ENCODE measurements at places on chromosomes 16 and 17. TPM values are rescaled to one million over a fixed set of nuclear protein-coding genes. Genes with fewer than 3 reads are reported as not detected.

Gene DPEP3
- total RNA-seq, result not detected

Gene TBC1D3H
- not detected for total RNA-seq

Gene CHST4
- total RNA-seq, result 0.67 TPM

Gene KDM6B
- total RNA-seq, result 11.0 TPM

Gene CACNG5
- not detected for total RNA-seq

Gene C17orf50
- total RNA-seq, result not detected

Gene GP1BA
- not detected for total RNA-seq

Gene NPTX1
- total RNA-seq, result not detected

Gene ATP2C2
- total RNA-seq, result not detected

Gene STX1B
- 2.1 TPM for total RNA-seq

Gene KRT17
- total RNA-seq, result not detected

Gene KRTAP2-2
- total RNA-seq, result not detected

Gene CEP95
- total RNA-seq, result 19.9 TPM

- no peaks in the 10 kb centered on the region for H3K27me3 ChIP-seq
- no peaks in the 10 kb centered on the region for H3K4me1 ChIP-seq
- H3K36me3 ChIP-seq, result no peaks in the 10 kb centered on the region
These were observed 29.7 kb downstream of the CDK5R1 start for GRCh38 chr17:32516450-32516849.

GRCh38 chr17:39949028-39949427 lies 13.8 kb upstream of the GSDMA start:
- no peaks in the 10 kb centered on the region for H3K36me3 ChIP-seq
- H3K27me3 ChIP-seq, result no peaks in the 10 kb centered on the region
- no peaks in the 10 kb centered on the region for H3K4me1 ChIP-seq
- no peak for DNase-seq

GRCh38 chr16:71974068-71974818 lies 26.0 kb downstream of the PKD1L3 start:
- DNase-seq, result no peak
- no peaks in the 10 kb centered on the region for H3K27me3 ChIP-seq
- H3K4me1 ChIP-seq, result no peaks in the 10 kb centered on the region
- no peak overlapping the region for H3K4me3 ChIP-seq
- H3K36me3 ChIP-seq, result no peaks in the 10 kb centered on the region

DNA sequence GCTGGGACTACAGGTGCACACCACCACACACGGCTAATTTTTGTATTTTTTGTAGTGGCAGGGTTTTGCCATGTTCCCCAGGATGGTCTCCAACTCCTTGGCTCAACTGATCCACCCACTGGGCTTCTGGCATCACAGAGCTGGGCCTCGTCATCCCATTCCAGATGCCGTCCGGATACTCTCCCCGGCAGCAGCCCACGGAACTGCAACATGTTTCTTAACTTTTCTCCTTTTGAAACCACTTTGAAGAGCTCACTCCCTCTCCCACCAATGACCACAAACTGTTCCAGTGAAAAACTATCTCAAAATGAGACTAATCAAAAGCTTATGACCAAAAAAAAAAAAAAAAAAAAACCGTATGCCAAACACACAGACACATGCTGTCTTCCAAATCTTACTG lies 17.6 kb downstream of the PEMT start:
- H3K36me3 ChIP-seq, result no peaks in the 10 kb centered on the region
- no peaks in the 10 kb centered on the region for H3K27me3 ChIP-seq
- H3K27ac ChIP-seq, result no peak overlapping the region
- no peak overlapping the region for H3K4me3 ChIP-seq

- DNase-seq, result no peak
- H3K4me3 ChIP-seq, result no peak overlapping the region
- H3K36me3 ChIP-seq, result no peaks in the 10 kb centered on the region
- no peaks in the 10 kb centered on the region for H3K27me3 ChIP-seq
- H3K4me1 ChIP-seq, result no peaks in the 10 kb centered on the region
These were observed 68.5 kb downstream of the RPTOR start for GRCh38 chr17:80612997-80613731.

DNA sequence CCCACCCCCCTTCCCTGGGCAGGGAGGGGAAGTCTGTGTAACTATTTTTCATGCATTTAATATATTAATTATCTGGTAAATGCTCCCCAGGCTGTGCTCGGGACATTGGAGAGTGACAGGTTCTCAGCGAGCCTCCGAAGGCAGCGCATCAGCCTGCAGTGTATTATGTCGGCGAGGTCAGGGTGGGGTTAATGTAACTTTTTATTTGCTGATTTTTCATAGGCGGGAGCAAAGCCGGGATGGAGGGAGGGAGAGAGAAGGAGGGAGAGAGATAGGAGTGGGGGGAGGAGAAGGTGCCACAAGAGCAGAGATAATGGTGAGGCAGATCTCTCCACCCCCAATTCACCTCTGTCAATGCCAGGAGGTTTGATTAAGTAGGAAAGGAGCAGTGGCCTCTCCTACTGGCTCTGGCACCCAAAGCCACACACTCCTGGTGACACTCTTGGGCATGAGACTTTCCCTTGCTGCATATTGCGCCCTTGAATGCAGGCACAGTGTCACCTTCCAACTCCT lies 104.0 kb downstream of the MRM1 start:
- H3K27ac ChIP-seq, result no peak overlapping the region
- no peaks in the 10 kb centered on the region for H3K4me1 ChIP-seq
- H3K36me3 ChIP-seq, result no peaks in the 10 kb centered on the region

- no peaks in the 10 kb centered on the region for H3K36me3 ChIP-seq
- no peak overlapping the region for H3K27ac ChIP-seq
- H3K27me3 ChIP-seq, result no peaks in the 10 kb centered on the region
These were observed 11.9 kb downstream of the KRT32 start for GRCh38 chr17:41455236-41455635.

- H3K4me1 ChIP-seq, result no peaks in the 10 kb centered on the region
- peaks cover 15% of the 10 kb centered on the region for H3K36me3 ChIP-seq
- no peak overlapping the region for H3K4me3 ChIP-seq
These were observed 18.2 kb upstream of the TBX21 start for GRCh38 chr17:47714773-47715396.

DNA sequence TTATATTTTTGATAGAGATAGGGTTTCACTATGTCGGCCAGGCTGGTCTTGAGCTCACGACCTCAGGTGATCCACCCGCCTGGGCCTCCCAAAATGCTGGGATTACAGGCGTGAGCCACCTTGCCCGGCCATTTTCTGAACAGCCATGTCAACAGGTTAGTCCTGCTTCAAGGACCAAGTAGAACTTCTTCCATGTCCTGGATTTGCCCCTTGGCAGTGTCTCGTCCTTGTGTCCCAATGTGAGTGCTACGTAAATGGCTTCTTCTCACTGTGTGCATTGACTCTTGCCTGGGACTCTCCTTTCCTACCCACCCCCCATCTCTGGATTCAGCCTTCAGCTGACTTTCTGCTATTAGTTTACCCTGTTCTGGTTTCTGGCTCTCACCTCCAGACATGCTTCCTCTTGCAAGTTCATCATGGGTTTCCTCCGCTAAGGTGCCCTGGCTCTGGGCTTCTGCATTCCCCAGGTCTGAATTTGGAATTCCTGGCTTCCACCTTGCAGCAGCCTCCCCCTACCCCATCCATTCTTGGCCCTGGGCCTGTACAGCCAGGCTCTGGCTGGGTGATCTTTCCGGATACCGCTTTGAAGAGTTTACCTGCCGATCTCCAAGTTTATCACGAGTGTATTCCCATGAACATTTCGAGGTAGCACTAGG lies 14.0 kb upstream of the IRF8 start:
- H3K36me3 ChIP-seq, result no peaks in the 10 kb centered on the region
- no peak overlapping the region for H3K4me3 ChIP-seq
- H3K27ac ChIP-seq, result no peak overlapping the region

DNA sequence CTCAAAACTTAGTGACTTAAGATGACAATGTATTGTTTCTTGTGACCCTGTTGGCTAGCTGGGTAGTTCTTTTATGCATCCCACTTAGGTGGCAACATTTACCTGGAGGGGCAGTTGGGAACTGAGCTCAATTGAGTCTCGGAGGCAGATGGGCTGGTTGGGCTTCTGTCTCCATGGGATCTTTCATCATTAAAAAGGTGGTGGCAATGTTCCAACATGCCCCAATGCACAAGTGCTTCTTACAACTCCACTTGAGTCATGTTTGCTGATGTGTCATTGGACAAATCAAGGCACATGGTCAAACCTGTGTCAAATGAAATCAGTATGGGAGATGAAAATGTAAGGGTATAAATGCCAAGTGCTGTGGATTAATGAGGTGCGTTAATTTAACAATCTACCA lies 11.7 kb upstream of the HS3ST3B1 start:
- no peaks in the 10 kb centered on the region for H3K4me1 ChIP-seq
- H3K4me3 ChIP-seq, result no peak overlapping the region
- H3K27me3 ChIP-seq, result peaks cover 5% of the 10 kb centered on the region
- no peaks in the 10 kb centered on the region for H3K36me3 ChIP-seq
- H3K27ac ChIP-seq, result no peak overlapping the region
- no peak for DNase-seq

- no peak for DNase-seq
- no peaks in the 10 kb centered on the region for H3K27me3 ChIP-seq
- no peaks in the 10 kb centered on the region for H3K4me1 ChIP-seq
- no peaks in the 10 kb centered on the region for H3K36me3 ChIP-seq
- peak overlapping the region; percentile 80 for H3K27ac ChIP-seq
- peak overlapping the region; percentile 63 for H3K4me3 ChIP-seq
These were observed 2.4 kb upstream of the ALOXE3 start for GRCh38 chr17:8120520-8121406.

GRCh38 chr17:36813957-36814563 lies 123.2 kb upstream of the LHX1 start:
- H3K36me3 ChIP-seq, result no peaks in the 10 kb centered on the region
- no peaks in the 10 kb centered on the region for H3K27me3 ChIP-seq
- no peak for DNase-seq
- H3K27ac ChIP-seq, result no peak overlapping the region

DNA sequence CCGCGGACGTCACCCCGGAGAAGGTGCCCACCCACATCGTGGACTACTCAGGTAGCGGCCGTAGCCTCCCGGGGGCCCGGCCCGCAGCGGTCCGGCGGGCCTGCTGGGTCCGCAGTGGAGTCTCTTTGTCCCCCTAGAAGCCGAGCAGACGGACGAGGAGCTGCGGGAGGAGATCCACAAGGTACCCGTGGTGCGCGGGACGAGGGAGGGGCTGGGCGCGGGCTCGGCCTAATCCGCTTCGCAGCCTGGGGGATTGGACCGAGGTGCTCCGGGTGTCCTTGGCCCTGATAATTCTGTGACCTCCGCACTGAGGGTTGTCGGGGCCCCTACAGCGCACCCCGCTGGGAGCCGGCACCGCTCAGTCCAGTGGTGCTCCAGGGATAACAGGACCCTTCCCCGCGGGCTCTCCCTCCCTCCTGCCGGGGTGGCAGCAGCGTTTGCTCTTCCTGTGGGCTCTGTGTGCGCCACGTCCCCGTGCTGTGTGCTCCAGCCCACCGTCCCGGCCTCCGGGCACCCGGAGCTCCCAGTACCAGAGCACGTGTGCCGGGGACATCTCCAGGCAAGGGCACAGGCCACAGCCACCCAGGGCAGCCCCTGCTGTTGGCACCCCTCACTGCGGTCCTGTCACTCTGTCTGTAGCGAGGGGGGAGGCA lies 713 bp downstream of the RHOT2 start:
- no peak for DNase-seq
- peak overlapping the region; percentile 92 for H3K27ac ChIP-seq
- peaks cover 44% of the 10 kb centered on the region for H3K36me3 ChIP-seq
- H3K27me3 ChIP-seq, result no peaks in the 10 kb centered on the region

DNA sequence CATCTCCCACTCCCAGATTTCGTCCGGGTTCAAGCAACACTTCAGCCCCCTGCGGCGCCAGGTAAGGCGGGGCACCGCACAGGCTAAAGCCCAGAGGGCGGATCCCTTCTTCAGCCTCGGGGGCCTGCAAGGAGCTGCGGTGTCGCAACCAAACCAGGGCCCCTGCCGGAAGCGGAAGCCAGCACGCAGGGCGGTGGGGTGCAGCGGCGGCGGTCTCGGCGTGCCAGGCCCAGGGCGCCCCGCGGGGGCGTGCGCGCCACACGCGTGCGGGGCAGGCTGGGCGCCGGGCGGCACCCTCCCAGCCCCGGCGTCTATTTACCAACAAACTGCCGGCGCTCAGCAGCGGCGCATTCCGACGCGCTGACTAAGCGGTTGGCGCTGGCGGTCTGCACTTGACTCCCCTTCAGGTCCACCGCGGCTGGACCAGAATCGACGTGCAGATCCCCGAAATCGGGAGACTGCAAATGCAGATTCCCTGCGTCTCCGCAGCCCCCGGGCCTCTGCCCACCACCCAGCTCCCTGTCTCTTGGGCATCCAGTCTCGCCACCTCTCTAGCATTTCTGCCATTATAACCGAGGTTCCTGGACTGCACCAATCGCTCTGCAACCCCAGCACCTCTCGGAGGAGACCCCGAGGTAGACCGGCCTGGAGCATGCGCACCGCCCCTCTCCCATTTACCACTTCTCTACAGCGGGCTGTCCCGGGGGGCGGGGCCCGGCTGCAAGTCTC lies 421 bp upstream of the DLX4 start:
- no peaks in the 10 kb centered on the region for H3K4me1 ChIP-seq
- peak; percentile 61 for DNase-seq
- H3K27me3 ChIP-seq, result peaks cover 54% of the 10 kb centered on the region
- no peaks in the 10 kb centered on the region for H3K36me3 ChIP-seq
- H3K27ac ChIP-seq, result no peak overlapping the region

GRCh38 chr17:38702166-38702915 lies 2.7 kb upstream of the MLLT6 start:
- no peaks in the 10 kb centered on the region for H3K36me3 ChIP-seq
- H3K4me1 ChIP-seq, result no peaks in the 10 kb centered on the region
- H3K27me3 ChIP-seq, result no peaks in the 10 kb centered on the region
- peak overlapping the region; percentile 93 for H3K4me3 ChIP-seq
- H3K27ac ChIP-seq, result peak overlapping the region; percentile 93

DNA sequence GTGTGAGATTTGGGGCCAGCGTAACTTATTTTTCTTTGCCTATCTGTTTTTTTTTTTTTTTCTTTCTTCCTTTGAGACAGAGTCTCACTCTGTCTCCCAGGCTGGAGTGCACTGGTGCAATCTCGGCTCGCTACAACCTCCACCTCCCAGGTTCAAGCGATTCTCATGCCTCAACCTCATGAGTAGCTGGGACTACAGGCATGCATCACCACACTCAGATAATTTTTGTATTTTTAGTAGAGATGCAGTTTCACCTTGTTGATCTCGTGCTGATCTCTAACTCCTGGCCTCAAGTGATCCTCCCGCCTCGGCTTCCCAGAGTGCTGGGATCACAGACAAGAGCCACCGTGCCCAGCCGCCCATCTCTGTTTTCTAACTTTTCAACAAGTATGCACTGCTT lies 63.4 kb downstream of the VPS35L start:
- H3K27ac ChIP-seq, result no peak overlapping the region
- no peaks in the 10 kb centered on the region for H3K4me1 ChIP-seq
- H3K36me3 ChIP-seq, result peaks cover 10% of the 10 kb centered on the region
- no peaks in the 10 kb centered on the region for H3K27me3 ChIP-seq
- no peak for DNase-seq

- no peaks in the 10 kb centered on the region for H3K27me3 ChIP-seq
- peaks cover 18% of the 10 kb centered on the region for H3K36me3 ChIP-seq
- no peak for DNase-seq
- peaks cover 80% of the 10 kb centered on the region for H3K4me1 ChIP-seq
- peak overlapping the region; percentile 71 for H3K27ac ChIP-seq
These were observed 37.6 kb downstream of the PGS1 start for GRCh38 chr17:78415821-78416711.

- H3K36me3 ChIP-seq, result no peaks in the 10 kb centered on the region
- no peak for DNase-seq
- H3K4me3 ChIP-seq, result no peak overlapping the region
- no peaks in the 10 kb centered on the region for H3K27me3 ChIP-seq
- peaks cover 8% of the 10 kb centered on the region for H3K4me1 ChIP-seq
- H3K27ac ChIP-seq, result no peak overlapping the region
These were observed 53.1 kb downstream of the CFDP1 start for GRCh38 chr16:75379911-75380847.
